ENCODE measurements at places on chromosomes 1 and 21.

GRCh38 chr1:41773842-41774241 lies 144.9 kb downstream of the HIVEP3 start:
- DNase-seq, result no peak

DNA sequence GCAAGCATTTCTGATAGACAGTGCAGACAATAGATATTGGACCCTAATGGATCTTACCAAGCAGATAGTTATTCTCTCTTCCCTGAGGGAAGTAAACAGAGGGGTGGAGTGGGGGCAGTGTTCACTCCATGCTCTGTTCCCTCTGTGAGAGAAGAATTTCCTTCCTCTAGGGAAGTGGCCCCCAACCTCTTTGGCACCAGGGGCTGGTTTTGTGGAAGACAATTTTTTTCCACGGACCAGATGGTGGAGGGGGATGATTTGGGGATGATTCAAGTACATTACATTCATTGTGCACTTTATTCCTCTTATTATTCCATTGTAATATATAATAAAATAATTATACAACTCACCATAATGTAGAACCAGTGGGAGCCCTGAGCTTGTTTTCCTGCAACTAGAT lies 459.9 kb downstream of the ADGRL2 start:
- DNase-seq, result no peak

DNA sequence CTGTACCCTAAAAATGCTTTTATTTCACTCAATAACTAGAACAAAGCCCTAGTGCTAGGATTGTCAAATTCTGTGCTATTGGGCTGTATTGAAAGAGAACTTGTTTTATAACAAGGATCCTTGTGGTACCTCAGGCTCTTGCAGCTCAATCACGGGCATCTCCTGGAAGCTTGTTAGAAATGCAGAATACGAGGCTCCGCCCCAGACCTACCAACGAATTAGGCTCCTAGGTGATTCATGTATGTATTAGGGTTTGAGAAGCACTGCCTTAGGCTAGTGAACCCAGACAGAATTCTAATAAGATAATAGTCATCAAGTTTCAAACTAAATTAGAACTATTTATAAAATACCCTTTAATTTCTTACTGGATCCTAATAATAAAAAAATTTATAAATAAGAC lies 45.6 kb downstream of the ZZZ3 start:
- DNase-seq, result no peak

DNA sequence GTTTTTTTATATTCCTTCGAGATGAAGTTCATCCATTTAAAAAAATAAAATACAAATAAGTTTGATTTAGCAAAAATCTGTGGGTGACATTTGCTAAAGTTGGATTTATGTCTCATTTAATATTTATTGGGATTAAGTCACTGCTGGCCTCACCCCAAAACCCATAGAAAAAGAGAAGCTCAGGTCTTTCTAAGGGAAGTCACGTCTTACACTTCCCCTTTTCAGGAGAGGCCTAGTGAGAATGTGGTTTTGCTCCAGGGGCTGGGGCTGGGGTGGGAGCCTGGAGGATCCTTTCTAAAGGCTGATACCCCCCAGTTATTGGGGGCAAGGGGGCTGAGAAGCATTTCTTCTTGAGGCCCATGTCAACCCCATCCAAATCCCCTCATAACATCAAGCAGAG lies 300.3 kb downstream of the DSCAM start:
- no peak for DNase-seq

- DNase-seq, result no peak
Measured at GRCh38 chr1:232413674-232414073, 216.3 kb downstream of the SIPA1L2 start.

- DNase-seq, result peak; percentile 89
Measured at GRCh38 chr1:183633676-183634343, 1.8 kb downstream of the ARPC5 start.

- DNase-seq, result no peak
Measured at GRCh38 chr1:182817802-182818201, 21.3 kb upstream of the DHX9 start.

DNA sequence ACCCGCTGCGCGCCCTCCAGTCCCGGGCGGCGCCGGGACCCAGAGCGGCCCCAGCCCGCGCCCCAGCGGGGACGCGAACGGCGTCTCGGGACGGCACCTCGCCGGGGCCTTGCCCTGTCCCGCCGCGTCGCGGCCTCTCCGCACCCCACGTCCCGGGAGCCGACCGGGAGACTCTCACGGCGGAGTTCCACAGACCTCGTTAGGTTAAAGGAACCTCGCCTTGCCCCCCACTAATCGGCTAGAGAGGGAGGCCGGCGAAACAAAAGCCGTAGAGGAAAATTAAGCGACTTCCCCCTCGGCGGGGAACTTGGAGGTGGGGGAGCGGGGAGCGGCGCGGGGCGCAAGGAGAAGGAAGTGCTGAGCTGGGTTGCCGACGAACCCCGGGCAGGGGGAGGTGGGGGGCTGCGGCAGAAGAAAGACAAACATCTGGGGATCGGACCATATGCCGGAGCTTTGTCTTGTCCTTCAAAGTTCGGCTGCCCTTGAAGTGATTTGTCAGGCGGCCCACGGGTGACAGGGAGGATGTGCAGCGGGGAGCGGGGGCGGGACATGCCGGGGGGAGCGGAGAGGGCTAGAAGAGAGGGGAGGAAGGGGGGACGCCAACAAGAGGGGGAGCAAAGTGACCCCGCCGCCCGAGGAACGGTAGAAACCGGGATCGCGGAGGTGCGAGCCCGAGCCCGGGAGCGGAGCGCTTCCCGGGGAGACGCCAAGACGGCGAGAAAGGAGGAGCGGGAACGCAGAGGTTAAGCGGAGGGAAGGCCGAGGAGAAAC lies 120.0 kb upstream of the RRP15 start:
- no peak for DNase-seq

GRCh38 chr1:32427264-32427963 lies 33.2 kb upstream of the BSDC1 start:
- no peak for DNase-seq

DNA sequence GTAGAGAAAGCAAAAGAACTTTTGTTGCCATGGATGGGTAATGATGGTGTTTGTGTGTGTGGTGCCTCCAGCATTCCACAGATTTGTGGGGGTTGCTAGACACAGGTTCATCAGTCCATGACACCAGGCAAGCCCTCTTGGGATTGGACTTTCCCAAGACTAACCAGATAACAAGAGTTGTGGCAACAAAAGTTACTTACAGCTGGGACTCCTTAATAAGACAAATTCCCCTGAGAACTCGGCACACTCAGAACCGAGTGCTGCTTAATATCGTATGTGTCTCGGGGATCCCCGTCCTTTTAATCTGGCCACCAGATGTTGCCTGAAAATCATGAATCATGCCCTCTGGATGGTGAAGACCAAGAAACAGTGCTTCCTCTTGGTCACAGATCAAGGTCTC lies 193.3 kb downstream of the AJAP1 start:
- no peak for DNase-seq

GRCh38 chr1:56527548-56528302 lies 51.6 kb downstream of the PLPP3 start:
- no peak for DNase-seq

- no peak for DNase-seq
Measured at GRCh38 chr1:90417126-90417525, 300.0 kb downstream of the BARHL2 start.

- DNase-seq, result no peak
Measured at GRCh38 chr1:164794356-164794755, 235.4 kb downstream of the PBX1 start.

DNA sequence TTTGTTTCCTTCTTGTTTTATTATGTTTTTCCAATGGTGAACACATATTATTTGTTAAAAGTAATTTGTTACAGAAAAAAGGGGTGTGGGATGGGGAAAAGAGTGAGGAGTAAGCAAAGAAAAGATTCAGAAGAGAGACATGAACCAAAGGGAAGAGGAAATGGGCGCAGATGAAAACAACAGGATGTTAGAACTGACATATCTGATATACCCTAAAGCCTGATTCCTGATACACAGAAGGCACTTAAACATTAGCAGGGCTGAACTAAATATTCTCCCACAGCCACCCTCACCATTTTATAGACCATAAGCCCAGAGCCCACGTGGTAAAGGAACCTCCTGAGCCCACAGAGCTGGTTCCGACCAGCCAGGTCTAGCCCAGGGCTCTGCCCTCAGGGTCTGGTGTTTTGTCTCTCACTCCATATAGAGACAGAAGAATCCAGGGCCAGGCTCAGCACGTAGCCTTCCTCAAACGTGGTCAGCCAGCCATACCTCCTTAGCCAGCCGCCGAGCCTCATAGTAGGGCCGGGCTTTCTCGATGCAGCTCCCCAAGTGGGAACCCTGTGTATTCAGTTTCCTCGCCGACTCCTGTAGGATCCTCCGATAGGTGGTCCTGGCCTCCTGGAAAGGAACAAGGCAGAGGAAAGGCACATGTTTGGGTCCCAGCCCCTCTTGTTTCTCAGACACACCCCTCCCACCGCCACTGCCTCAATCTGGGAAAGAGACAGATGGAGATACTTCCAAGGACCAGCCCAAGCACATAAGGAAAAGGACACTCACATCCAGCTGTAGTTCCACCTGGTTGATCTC lies 9.5 kb downstream of the SH3BP5L start:
- no peak for DNase-seq

DNA sequence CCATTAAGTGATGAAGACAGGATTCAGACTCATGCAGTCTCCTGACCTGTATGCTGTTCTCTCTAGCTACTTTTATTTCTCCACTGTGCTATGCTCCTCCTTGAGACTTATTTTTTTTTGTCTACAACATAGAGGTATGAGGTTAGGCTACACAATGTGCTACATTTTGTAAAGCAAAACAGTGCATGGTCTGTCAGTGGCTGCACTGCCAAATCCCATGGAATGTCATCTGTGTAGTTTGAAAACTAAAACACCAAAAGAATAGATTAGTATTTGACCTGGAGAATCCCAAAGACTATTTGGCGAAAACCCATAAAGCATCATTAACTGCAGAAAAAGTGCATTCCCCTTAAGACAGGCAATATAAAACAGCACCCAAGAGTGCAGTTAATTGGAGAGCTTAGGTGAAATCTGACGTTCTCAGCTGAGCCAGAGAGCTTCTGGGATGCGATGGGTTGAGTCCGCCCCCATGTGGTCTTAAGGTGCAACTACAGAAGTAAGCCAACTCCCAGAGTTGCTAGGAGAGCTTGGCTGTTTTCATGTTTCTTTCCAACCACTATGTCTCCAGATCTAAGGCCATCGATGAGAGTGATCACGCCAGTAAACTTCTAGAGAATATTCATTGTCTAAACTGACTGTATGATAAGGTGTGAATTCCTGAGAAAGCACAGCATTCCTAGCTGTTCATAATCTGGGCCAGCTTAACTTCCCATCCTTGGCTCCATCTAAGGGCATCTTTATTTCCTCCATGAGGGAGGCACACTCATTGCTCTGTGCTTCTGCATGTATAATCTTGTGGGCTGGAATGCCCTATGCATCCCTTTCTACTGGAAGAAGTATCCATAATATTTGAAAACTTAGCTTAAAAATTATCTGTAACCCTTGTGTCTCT lies 20.7 kb upstream of the CYP2J2 start:
- peak; percentile 58 for DNase-seq

DNA sequence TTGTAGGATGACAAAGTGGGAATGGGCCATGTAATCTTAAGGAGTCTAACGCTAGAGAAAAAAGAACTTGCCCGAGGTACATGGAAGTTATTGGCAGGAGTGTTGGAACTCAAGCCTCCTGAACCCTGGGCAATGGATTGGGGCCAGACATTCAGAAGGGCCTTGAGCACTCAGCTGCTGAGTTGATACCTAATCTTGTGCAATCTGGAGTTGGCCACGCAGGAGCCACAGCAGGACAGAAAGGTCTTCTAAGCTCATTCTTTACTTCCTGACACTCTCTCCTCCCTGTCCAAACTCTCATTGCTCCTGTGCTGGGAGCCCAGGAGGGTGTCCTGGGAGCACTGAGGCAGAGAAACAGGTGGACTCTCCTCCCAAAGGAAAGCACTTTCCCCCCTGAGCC lies 25.1 kb upstream of the CSF1 start:
- DNase-seq, result no peak

GRCh38 chr1:214548271-214548670 lies 3.1 kb downstream of the PTPN14 start:
- DNase-seq, result no peak

DNA sequence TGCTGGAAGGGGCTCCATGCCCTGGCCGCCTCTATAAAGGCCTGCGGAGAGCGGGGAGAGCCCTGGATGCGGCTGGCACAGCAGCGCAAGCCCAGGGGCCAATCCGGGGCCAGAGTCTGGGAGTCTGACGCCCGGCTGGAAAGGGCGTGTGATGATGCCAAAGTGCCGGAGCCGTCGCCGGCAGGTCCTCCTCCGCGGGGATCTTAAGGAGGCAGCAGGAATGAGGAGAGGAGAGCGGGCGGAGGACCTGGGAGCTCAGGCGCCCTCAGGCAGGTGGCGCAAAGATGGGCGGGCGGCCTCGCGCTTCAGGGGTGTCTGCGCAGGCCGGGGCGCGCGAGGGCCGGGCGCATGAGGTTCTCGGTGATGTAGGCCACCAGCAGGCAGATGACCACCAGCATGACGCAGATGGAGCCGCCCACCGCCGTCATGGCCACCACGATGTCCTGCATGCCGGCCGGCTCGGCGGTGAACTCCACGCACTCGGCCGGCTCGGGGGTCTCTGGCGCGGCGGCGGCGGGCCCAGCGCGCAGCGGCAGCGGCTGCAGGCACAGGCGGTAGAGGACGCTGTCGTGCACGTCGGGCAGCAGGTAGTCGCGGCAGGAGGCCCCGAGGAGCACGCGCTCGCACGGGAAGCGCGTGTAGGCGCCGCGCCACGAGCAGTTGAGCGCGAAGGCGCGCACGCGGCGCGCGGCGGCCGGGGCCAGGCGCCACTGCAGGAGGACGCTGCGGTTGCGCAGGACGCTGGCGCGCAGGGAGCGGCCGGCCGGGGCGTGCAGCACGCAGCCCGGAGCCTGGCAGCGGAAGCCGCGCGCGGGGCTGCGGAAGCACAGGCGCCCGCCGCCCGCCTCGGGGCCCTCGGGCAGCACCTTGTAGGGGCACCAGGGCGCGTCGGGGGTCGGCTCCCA lies 653 bp downstream of the FNDC10 start:
- no peak for DNase-seq

DNA sequence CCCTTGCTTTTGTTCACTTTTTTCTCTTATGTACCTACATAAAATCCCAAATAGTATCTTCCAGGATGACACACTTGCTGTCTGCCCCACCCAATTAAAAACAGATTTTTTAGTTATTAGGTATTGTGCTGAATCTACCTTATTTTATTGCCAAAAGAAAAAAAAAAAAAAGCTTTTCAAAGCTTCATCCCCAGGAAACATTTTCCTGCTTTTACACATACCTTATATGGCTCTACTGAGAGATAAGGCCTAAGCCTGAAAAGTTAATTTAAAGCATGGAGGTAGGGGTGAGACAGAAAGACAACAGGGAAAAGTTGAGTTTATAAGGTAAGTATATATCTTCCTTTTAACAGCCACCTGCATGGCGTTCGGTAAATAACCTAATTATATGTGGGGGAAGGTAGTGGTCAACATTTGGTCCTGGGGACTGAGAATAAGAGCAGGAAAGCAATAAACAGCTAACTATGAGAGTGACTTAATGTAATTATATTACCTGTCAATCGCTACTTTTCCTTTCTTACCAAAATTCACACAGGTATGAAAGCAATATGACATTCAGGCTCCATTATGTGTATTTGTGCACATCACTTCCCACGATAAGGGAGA lies 54.6 kb upstream of the BOLA1 start:
- DNase-seq, result no peak
